ENCODE measurements at places on chromosomes 4 and X. TPM values are rescaled to one million over a fixed set of nuclear protein-coding genes. Genes with fewer than 3 reads are reported as not detected.

- no peak overlapping the region for H3K4me3 ChIP-seq
- H3K4me1 ChIP-seq: no peaks in the 10 kb centered on the region
- H3K27ac ChIP-seq: no peak overlapping the region
- peaks cover 8% of the 10 kb centered on the region for H3K36me3 ChIP-seq
- no peak for DNase-seq
These were observed 16.7 kb downstream of the CMC4 start for GRCh38 chrX:155054255-155054654.

DNA sequence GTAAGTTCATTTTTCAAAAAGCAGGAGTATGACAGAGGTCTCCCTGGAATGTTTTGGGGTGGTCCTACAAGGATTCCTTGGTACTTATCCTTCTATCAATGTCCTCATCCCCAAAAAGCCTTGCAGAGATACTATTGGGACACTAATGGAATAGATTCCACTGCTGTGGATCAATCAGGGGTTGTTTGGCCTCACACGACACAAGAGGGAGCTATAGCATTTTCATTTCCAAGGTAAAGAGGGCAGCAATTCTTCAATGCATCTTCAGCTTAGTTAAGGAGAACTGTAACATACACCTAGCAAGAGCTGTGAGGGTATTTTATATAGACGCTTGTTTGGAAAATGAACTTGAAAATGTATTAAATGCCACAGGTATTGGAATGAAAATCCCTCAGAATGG, 50.9 kb downstream of the USP26 start:
- no peak for DNase-seq
- no peak overlapping the region for H3K27ac ChIP-seq
- no peaks in the 10 kb centered on the region for H3K27me3 ChIP-seq
- no peaks in the 10 kb centered on the region for H3K36me3 ChIP-seq

- no peaks in the 10 kb centered on the region for H3K4me1 ChIP-seq
- H3K27me3 ChIP-seq: no peaks in the 10 kb centered on the region
- H3K27ac ChIP-seq: no peak overlapping the region
- no peak for DNase-seq
These were observed 59.9 kb downstream of the CHIC2 start for GRCh38 chr4:54004463-54004862.

DNA sequence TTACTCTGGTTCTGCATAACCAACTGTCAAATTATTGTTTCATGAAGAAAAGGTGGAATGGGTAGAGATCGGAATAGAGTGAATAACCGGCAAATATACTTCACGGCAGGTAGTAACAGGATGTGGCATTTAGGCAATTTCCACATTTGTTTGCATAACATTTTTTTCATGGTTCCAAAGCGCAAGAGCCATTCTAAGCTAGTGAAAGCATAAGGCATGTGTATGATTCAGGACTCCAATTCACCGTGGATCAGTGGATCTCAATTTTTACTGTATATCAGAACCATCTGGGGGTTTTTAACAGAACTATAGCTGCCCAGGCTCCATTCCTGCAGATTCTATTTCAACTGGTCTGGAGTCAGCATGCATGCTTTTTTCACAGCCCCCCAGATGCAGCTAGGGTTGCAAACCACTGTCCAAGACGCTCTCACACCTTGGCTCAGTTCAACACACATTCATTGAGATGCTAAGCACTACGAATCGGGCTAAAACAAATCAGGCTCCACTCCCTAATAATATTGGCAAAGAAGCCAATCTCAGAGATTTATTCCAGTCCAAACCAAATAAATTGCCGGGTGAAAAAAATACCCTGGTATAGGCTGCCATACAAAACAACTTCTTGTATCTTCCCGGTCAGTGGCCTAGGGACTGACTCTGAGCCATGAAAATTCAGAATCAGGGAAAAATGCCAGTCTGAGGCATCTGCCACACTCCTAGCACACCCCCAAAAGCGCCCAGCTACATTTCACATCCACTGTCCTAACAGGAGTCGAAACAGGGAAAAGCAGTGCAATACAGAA, 30.0 kb downstream of the AFAP1 start:
- no peaks in the 10 kb centered on the region for H3K36me3 ChIP-seq
- DNase-seq: no peak

The GRIA2 gene
- total RNA-seq: 4.4 TPM

Measured in mesothelial cell of epicardium (in vitro differentiated cells).